ENCODE measurements at places on chromosomes 12 and 14.

GRCh38 chr14:92973261-92973797 is 50.4 kb downstream of the CHGA start:
- DNase-seq, result peak; percentile 40

DNA sequence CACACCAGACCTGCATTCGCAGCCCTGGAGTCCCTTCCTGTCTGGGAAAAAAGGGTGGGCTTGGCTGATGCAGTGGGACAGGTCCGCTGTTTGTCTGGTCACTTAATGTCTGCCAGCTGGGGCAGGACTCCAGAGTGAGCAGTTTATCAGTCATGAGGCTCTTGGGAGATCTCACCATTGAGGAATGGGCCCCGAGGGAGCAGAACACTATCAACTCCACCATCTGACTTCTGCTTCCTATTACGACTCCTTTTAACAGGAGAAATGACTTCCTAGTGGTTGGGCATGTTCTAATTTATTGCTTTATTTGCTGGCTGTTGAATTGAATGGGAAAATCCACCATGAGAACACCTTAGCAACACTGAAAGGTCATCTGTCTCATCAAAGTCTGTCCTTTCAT is 182.5 kb upstream of the RASSF8 start:
- DNase-seq, result no peak

GRCh38 chr14:20415782-20416206 is 2.5 kb upstream of the TEP1 start:
- DNase-seq, result peak; percentile 78

GRCh38 chr14:63596998-63597658 is 44.5 kb downstream of the WDR89 start:
- DNase-seq, result no peak

- DNase-seq, result no peak
Observed at GRCh38 chr14:66509874-66510273, 1.9 kb downstream of the GPHN start.

GRCh38 chr12:100733817-100734593 is 60.6 kb upstream of the ANO4 start:
- no peak for DNase-seq

DNA sequence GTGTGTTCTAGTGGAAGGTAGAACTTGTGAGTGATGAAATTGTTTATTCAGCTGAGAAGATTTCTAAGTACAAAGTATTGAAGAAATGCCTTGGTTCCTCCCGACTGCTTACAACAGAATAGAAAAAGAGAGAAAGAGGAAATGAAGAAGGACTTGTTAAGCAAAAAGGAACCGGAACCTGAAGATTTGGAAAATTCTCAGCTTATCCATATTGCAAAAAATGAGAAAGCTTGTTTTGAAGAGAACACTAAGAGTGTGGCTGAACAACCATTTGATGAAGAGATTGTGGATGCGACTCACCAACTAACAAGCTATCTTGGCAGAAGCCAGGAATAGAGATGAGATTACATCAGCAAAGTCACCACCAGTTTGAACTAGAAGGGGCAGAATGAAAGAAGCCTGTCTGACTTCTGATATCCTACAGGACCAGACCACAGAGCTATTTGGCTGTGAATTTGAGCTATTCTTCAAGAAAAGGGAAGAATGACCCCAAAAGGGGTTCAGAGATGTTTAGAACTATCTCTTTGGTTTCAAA is 15.1 kb downstream of the NDUFA9 start:
- DNase-seq, result peak; percentile 71

All from inflammatory macrophage treated with lipopolysaccharide for 4 hours (primary cell).